Naive thymus-derived CD8-positive, alpha-beta T cell (primary cell): ENCODE measurements at places on chromosomes 5 and 9. TPM values are rescaled to one million over a fixed set of nuclear protein-coding genes. Genes with fewer than 3 reads are reported as not detected.

The FBN2 gene
- polyA plus RNA-seq: not detected

The ITGA2 gene
- polyA plus RNA-seq: 0.19 TPM

The RBM22 gene
- 57.0 TPM for polyA plus RNA-seq

The OR1Q1 gene
- not detected for polyA plus RNA-seq

The WDR31 gene
- 0.62 TPM for polyA plus RNA-seq

The GTF2H2 gene
- 10.0 TPM for polyA plus RNA-seq

The SOX30 gene
- polyA plus RNA-seq: 0.07 TPM

The LECT2 gene
- polyA plus RNA-seq: not detected

GRCh38 chr5:74342948-74343682 is 297.4 kb downstream of the ENC1 start:
- no peak for DNase-seq
- H3K27me3 ChIP-seq: peaks cover 9% of the 10 kb centered on the region
- no peak overlapping the region for H3K27ac ChIP-seq
- H3K4me1 ChIP-seq: no peaks in the 10 kb centered on the region

- H3K27ac ChIP-seq: no peak overlapping the region
- no peaks in the 10 kb centered on the region for H3K4me1 ChIP-seq
- no peaks in the 10 kb centered on the region for H3K36me3 ChIP-seq
- DNase-seq: no peak
These were observed 419.9 kb upstream of the CDH9 start for GRCh38 chr5:27458287-27458686.

- no peak for DNase-seq
- H3K27ac ChIP-seq: no peak overlapping the region
- no peaks in the 10 kb centered on the region for H3K4me1 ChIP-seq
- H3K36me3 ChIP-seq: no peaks in the 10 kb centered on the region
These were observed 53.3 kb upstream of the LMNB1 start for GRCh38 chr5:126723643-126724042.

DNA sequence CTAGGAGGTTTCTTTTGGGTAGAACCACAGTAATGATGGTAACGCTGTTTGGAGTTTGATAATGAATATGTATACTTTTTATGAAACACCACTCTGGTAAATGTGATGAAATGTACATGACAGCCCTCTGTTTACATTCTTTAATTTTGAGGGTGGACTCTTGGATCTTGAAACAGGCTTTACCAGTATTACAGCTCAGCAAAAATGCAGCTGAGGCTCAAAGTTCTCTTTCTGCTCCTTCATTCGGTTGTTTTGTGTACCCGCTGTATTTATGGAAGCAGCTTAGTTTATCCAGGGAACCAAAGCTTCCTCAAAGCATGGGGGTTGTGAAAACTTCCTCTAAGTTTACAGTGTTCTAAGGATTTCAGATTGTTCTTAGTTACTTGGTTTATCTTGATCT is 11.1 kb downstream of the GAPVD1 start:
- H3K27ac ChIP-seq: no peak overlapping the region
- H3K36me3 ChIP-seq: peaks cover 15% of the 10 kb centered on the region
- H3K4me1 ChIP-seq: peaks cover 56% of the 10 kb centered on the region

DNA sequence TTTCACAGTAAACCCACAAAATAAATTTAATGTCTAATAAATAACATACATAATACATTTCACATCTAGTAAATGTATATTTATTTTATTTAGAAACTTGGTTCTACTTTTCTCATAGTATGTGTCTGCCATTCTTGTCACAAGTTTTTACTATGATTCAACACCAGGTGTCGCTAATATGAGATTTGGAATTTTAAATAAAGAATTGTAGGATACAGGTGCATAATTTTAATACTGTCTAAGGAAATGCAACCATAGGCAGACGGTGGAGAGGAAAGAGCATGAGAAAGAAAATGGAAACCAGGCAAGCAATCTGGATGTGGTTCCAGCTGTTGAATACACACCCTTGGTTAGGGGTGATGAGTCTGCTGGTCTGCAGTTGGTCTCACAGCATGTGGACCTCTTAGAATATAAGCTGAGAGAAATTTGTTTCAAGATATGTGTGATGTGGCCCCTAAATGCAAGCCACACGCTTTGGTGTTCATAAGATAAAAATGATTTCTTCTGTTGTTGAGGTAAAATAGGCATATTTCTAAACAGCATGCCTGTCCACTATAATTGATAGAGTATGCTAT is 114.7 kb upstream of the TXNDC8 start:
- H3K27ac ChIP-seq: no peak overlapping the region
- no peak for DNase-seq
- H3K4me3 ChIP-seq: no peak overlapping the region
- no peaks in the 10 kb centered on the region for H3K27me3 ChIP-seq
- no peaks in the 10 kb centered on the region for H3K36me3 ChIP-seq

- no peak for DNase-seq
- H3K36me3 ChIP-seq: no peaks in the 10 kb centered on the region
- no peak overlapping the region for H3K4me3 ChIP-seq
- H3K27ac ChIP-seq: no peak overlapping the region
- H3K27me3 ChIP-seq: peaks cover 3% of the 10 kb centered on the region
These were observed 409.5 kb downstream of the ARHGEF28 start for GRCh38 chr5:74035521-74035937.

DNA sequence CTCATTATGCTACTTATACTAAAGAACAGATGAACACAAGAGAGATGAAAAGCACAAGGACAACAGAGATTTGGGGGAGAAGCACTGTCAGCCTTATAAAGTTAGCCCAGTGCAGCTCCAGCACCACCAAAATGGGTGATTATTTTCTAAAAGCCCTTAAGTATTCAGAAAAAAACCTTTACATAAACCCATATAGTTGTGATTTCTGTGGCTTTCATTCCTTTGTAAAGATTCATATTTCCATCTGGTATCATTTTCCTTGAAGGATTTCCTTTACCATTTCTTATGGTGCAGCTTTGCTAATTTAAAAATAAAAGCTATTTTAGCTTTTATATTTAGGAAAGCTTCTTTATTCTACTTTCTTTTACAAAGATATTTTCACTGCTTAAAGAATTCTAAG is 311.0 kb downstream of the TMEM167A start:
- no peak overlapping the region for H3K27ac ChIP-seq
- H3K27me3 ChIP-seq: no peaks in the 10 kb centered on the region
- H3K36me3 ChIP-seq: no peaks in the 10 kb centered on the region
- no peaks in the 10 kb centered on the region for H3K4me1 ChIP-seq

DNA sequence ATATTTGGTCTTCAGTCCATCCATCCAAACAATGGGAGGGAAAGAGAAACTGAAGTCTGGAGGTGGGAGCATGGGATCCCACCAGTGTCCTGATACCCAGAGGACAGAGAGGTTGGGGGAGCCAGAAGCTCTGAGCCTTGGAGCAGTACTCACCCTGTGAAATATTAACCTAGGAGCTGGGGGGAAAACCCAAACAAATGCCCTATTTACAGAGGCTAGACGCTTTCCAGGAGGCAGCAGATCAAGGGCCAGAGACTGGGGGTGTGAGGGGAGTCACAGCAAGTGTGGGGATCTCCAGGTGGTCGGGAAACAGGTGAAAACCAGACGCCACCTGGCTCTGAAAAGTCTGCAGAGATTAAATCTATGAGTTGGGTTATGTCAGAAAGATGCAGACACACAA is 6.2 kb downstream of the ZER1 start:
- peaks cover 22% of the 10 kb centered on the region for H3K4me1 ChIP-seq
- no peak for DNase-seq
- H3K27ac ChIP-seq: no peak overlapping the region
- peak overlapping the region; percentile 2 for H3K4me3 ChIP-seq
- H3K27me3 ChIP-seq: no peaks in the 10 kb centered on the region

DNA sequence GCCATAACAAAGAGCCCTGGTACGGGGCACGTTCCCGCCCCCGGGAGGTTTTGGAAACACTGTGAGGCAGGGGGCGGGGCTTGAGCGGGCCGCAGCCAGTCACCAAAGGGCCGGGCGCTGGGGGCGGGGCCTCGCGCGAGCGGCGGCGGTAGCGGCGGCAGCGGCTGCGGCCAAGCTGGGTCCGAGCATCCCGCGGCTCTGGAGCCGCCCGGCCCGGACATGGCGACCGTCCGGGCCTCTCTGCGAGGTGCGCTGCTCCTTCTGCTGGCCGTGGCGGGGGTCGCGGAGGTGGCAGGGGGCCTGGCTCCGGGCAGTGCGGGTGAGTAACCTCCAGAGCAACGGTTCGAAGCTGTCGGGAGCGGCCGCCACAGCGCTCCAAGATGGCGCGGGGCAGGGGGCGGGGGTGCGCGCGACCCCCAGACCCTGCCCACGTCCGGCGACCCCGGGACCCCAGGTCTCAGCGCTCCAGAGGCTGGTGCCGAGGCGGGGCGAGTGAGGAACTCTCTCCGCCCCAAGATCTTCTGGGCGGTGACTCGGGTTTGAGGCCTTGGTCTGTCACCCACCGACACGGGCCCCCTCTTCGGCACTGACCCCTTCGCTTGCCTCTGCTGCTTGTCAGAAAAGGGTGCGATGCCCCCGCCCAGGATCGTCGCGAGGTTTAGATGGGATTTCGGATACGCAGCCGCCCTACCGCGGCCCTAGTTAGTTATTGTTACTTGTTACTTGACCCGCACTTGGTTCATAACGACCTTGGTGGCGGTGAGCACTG is at the start of gene RECK:
Gene RECK (plus strand): TSS at position 134 of the 769 bp plus-strand sequence. CDS start 86 bp downstream, at position 220.
- peaks cover 48% of the 10 kb centered on the region for H3K4me1 ChIP-seq
- peak within 1 kb of the TSS; percentile 95 for H3K4me3 ChIP-seq
- DNase-seq: peak; percentile 75

DNA sequence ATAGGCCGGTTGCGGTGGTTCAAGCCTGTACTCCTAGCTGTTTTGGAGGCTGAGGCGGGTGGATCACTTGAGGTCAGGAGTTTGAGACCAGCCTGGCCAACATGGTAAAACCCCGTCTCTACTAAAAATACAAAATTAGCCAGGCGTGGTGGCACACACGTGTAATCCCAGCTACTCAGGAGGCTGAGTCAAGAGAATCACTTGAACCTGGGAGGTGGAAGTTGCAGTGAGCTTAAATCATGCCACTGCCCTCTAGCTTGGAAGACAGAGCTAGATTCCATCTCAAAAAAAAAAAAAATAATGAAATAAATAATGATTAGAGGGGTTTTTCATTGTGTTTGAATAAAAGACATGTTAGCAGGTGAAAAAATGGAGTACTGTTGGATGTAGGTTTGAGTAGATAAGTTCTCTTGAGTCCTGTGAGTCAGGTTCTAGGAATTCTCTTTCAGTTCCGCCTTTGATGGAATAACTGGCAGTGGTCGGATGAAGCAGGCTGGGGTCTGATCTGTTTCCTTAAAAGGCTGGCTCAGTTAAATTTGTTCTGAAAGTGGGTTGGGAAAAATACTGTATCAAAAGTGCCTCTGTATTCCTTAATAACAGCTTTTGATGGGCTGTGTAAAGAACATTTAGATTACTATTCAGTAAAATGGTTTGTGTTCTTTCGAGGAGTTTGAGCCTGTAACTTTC is 73.2 kb downstream of the AOPEP start:
- no peak overlapping the region for H3K27ac ChIP-seq
- H3K36me3 ChIP-seq: peaks cover 38% of the 10 kb centered on the region
- H3K4me1 ChIP-seq: peaks cover 2% of the 10 kb centered on the region
- no peak for DNase-seq
- no peak overlapping the region for H3K4me3 ChIP-seq

DNA sequence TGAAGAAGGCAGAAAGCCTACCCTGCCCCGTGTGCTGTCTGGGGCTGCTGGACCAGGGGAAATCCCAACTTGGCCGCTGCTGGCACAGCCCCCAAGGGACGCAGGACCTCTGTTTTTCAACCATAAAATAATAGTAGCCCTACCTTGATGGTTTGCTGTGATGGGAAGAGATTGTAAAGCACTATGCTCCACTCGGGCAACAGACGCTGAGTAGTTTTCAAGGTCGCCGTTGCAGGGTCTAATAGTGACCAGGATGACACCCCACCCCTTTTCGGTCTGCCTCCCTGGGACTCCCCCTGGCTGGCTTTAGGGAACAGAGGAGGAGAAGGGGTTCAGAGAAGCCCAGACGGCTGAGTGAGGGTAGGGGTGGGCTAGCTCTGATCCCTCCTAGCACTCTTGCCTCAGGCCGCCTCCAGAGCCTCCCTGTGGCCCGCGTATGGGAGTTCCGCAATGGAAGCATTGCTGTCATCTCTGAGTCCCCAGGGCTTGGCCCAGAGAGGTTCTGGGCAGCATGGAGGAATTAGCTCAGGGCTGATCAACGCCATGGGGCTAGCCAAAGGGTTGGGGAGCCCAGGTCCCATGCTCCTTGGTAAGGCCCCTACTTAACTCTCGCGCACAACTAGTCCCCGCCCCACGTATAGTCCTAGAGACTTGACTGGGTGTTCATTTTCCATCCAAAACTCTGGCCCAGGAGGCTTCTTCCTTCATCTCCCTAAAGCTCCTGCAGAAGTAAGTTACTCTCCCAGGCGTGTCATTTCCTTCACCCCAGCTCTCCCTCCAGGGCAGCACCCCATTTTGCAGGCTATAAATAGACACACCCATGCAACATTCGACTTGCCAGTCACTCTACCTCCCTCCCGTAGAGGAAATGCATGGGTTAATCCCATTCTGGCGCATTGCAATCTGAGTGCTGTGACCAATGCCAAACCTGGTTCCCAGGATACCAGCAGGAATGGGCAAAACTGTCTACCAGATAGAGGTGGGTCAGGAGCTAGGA is 1.1 kb upstream of the IRF1 start:
- H3K27me3 ChIP-seq: no peaks in the 10 kb centered on the region
- DNase-seq: no peak
- H3K36me3 ChIP-seq: peaks cover 29% of the 10 kb centered on the region
- H3K27ac ChIP-seq: peak overlapping the region; percentile 97
